ENCODE measurements at places on chromosomes 12 and 14.

DNA sequence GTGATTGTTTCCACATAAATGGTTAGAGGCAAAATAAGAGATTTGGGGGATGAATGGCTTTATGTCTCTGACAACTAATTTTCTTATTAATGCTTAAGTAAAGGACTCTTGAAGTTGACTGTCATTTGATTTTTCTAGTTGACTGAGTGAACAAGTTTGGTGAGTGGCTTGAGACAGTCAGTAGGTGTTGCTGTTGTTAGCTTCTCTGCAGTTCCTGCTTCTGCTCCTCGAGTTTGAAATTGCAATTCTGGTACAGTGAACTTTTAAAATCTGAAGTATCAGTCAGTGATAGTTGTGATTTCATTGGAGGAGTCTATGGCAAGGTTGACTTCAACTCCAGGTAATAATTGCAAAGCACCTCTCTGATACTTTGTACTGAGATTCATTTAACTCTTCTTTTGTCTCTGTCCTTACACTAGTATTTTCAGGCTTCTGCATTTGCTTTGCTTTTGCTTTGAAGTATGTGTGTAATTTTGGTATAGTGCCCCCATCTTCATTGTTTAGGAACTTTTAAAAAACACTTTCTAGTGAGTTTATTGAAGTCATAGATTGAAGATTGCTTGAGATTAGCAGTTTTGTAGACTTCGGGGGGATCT is 415.5 kb downstream of the PCNX1 start:
- no peak for DNase-seq

DNA sequence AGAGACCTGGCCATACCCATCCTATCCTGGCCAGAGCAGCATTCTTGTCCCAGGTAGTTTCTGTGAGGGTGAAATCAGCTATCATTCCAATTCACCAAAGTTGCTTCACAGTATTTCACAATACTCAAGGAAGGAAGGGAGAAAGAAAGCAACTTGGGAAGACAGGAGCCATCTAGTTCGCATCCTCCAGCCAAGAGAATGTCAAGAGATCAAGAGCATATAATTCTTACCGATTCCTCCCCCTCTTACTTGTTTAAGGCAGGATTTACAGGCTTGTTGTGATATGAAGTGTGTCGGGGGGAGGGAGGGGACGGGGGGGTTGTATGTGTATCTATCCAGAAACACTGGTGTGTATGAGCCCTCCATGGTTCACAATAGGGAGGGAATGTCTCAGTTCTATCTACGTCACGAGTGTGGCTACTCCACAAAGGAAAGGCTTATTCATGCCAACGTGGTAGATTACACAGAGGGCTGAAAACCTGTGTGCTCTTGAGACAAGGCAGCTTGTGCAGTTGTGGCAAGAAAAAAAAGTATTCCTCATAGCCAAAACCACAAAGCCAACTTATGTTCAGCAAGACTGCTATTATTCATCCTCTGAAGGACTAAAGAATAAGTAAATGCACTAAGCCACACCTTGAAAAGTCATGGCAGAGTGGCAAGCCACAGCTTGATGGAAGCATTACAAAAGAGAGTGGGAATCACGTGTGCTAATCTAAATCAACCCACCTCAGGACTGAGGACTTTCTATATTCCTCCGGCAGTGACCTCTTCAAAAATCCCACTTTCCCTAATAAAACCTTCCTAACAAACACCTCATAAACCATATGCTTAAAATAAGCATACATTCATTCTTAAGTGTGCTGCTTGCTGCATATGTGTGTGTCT is 35.0 kb downstream of the CORO1C start:
- no peak for DNase-seq

DNA sequence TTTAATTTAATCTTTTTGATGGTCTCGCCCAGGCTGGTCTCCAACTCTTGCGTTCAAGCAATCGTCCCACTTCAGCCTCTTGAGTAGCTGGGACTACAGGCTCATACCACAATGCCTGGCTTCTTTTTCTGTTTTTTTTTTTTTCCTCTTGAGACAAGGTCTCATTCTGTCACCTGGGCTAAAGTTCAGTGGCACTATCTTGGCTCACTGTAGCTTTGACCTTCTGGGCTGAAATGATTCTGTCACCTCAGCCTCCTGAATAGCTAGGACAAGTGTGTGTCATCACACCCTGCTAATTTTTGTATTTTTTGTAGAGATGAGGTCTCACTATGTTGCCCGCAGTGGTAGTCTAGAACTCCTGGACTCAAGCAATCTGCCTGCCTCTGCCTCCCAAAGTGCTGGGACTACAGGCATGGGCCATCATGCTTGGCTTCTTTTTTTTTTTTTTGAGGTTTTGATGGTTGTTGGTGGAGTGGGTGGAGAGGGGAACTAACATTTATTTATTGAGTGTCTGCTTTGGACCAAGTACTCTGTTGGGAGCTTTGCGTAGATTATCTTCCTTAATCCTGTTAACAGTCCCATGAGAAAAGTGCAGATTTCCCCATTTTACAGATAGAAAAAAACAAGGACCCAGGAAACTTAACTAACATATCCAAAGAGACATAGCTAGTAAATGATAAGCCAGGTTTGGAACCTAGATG is 102.0 kb downstream of the DIP2B start:
- DNase-seq: no peak

- DNase-seq: no peak
These were observed 51.4 kb upstream of the FZD10 start for GRCh38 chr12:130110914-130111313.

DNA sequence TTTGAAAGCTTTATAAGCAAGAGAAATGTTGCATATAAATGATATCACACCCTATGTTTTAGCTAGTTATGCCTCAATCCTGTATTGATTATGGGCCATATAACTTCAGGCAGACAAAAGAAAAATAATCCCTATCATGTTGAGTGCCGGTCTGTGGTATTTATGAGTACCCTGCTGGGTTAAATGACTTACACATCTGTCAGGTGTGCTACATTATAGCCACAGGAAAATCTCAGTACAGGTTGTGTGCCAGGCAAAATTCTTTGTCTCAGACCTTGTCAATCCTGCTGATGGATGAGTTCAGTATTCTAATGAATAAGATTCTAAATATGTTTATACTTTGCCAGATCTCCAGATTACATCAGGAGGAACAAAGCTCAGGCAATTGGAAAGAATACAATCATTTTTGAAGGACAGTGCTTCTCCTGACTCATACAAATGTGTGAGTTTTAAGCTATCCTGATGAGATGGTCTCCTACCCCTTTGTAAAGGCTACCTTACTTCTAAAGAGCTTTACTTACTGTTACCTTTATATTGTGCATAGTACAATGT is 109.8 kb upstream of the FOXG1 start:
- no peak for DNase-seq

DNA sequence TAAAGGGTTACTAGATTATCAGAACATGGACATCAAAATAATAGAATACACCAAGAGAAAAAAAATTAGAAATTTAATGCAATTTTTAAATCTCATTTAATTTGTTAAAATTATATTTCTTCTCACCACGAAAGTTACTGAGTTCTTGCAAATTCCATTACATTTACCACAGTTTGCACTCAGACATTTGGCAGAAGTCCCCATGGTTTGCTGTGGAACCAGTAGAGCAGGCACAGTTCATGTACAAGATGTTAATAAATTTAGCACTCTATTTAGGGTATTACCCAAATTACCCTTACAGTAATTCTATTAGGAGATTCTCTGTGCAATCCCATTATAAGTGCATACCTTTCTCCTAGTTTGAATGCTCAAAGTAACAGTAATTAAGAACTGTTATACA is 9.7 kb downstream of the SCN8A start:
- no peak for DNase-seq

GRCh38 chr14:53525608-53526007 is 372.5 kb upstream of the DDHD1 start:
- no peak for DNase-seq

GRCh38 chr14:32986791-32987540 is 48.3 kb downstream of the NPAS3 start:
- no peak for DNase-seq

DNA sequence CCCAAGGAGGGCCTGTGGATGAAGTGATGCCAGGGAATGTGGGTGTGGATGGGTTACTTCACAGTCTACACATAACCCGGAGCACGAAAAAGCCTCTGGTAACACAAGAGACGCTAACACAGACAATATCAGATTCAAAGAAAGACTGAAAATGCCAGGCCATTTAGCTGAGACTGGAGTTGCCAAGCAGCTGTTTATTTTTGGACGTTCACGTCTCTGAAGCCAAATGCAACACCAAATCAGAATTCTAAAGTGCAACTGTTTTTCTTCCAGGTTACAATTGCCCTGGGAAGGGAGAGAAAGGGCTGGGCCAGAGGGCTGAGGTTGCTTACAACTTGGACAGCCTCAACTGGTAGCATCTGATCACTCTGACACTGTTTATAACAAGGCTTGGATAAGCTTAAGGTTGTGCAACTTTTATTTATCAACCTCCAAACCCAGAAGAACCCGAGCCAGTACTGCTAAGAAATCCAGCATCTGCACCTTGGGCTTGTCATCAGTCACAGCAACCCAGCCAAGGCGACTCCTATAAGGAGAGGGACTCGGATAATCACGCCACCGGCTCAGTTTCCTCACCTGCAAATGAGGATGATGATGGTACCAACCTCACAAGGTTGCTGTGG is 24.8 kb downstream of the NUAK1 start:
- no peak for DNase-seq

- no peak for DNase-seq
These were observed 227.4 kb downstream of the NEDD1 start for GRCh38 chr12:97134495-97134894.

DNA sequence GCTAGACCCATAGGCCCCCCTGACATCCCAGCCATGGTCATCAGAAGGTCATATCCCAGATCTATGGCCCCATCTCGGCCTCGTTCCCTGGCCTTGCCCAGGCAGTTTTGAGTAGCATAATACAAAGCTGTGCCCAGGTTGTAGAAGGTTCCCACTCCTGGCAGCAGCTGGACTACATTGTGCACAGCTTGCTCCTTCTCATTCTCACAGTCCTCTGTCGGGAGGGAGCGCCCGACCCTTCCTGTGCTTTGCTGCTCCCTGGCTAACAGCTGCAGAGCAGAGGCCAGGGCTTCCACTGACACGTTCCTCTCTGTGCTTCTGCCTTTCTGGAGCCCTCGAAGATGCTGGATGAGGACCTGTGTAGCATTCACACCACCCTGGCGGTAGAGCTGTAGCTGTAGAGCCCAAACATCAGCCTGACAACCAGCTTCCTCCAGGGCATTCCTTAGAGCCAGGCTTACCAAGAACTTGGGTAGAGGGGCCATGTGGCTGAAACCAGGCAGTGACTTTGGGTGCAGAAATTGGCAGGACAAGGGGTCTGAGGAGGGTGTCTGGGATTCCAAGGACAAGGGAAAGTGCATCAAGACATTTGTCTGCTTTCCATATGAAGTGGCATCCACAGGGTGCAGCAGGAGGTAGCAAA is 1.0 kb downstream of the APOF start:
- no peak for DNase-seq

DNA sequence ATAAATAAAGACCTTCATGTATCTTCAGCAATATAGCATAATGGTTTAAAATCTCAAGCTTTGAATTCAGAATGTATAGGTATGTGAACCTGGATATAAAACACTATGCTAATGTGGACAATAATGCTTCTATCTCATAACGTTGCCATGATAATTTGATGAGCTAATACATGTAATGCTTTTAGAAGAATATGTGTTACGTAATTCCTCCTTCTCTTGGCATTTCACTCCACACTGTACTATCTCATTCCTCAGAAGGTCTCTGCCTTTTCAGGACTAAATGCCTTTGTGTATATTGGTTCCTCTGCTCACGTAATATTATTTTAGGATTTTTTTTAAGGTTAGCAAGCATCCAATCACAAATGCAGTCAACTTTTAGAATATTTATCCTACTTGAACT is 86.5 kb downstream of the FOXA1 start:
- no peak for DNase-seq

GRCh38 chr12:105171691-105172436 is 64.1 kb downstream of the APPL2 start:
- DNase-seq: no peak

GRCh38 chr14:81517798-81518398 is 15.8 kb downstream of the SEL1L start:
- no peak for DNase-seq

- DNase-seq: no peak
These were observed 262.1 kb downstream of the BCL11B start for GRCh38 chr14:99009871-99010270.

DNA sequence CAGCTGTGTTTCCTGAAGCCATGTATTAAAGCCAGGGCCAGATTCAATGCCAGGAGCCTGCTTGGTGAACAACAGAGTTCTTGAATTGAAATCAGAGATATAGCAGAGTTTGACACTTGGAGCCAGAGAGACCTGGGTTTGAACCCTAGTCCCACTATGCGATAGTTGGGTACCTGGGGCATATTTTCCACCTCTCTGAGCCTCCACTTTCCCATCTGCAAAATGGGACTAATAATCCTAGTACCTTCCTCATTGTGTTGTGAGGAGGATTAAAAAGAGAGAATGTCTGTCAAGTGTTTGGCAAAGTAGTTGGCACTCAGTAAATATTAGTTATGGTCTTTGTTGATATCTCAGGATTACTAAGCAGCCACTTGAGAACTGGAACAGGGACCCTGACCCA is 6.0 kb upstream of the HRK start:
- DNase-seq: no peak

GRCh38 chr12:110245369-110245772 is 35.7 kb upstream of the ATP2A2 start:
- no peak for DNase-seq

GRCh38 chr12:68117661-68118060 is 41.9 kb downstream of the IFNG start:
- DNase-seq: no peak

DNA sequence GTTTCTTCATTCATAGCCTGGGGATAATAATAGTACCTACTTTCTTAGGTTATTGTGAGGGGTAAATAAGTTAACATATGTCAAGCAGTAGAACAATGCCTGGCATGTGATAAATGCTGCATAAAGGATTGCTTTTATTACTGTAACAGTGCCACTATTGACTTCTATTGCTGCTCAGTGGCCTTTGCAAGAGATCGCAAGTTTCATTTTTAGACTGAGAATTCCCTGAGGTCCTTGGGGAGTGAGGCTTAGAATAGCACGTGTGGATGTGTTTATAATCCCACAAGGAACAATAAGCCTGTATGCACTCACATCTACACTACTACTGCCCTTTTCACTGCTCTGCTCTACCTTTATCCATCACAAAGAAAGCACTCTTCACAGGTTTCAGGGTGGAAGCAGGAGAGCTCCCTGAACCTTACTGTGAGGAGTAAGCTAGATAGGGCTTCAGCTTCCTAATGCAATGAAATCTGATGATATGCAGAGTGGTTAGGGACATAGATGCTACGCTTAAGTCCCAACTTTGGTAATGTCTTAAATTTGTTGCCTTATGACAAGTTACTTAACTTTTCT is 302.6 kb downstream of the SNAPC1 start:
- no peak for DNase-seq

Measured in stimulated activated CD4-positive, alpha-beta T cell treated with anti-CD3 and anti-CD28 coated beads, Interleukin-1b, Interleukin-23, amount 100 ng/mL, for 1 hour (primary cell).